ENCODE measurements at places on chromosomes 6 and 20.

DNA sequence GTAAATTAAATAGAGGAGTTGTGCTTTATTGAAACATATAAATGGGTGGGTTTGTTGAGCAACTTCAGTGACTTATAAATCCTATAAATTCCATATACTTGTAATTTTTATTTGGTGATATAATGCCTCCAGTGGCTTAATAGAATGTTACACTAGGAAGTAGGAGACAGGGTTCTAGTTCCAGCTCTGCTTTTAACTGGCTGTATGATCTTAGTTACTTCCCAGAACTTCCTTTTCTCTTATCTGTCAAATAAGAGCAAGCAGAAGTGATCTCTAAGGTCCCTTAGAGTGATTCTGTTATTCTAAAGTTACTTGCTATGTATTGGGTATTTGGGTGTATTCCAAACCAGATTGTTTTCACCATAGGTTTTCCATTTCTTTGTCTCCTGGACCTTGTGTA is 10.2 kb downstream of the ZSCAN23 start:
- no peak for DNase-seq

GRCh38 chr6:24072038-24072746 is 53.8 kb upstream of the NRSN1 start:
- DNase-seq: no peak

DNA sequence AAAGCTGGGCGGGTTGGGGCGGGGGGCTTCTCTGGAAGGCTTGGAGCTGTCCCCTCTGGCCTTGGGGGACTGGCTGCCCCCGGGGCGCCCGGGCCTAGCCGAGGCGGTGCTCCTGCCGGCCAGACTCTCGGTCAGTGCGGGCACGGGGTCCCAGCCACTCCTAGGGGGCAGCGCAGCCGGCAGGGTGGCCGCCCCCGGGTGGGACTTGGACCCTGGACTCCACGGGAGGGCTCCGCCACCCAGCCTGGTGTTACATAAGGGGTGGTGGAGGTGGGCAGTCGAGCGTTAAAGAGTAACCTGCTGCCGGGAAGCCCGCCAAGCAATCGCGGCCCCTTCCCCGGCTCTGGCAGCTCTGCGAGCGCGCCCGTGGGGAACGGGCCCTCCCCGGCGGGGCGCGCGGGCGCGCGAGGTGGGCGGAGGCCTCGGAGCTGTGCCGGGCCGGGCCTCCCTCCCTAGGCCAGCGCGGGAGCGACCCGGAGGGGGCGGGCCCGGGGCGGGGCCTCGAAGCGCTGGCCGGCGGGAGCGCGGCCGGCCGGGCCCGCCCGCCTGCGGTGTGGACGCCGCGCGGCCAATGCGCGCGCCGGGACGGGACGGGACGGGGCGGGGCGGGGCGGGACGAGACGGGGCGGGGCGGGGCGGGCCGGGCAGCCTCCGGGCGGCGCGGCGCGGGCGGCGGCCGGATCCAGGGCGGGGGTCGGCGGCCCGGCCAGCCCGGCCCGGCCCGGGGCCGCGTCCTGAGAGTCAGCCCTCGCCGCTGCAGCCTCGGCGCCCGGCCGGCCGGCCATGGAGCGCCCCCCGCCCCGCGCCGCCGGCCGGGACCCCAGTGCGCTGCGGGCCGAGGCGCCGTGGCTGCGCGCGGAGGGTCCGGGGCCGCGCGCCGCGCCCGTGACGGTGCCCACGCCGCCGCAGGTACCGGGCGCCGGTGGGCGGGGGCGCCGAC is at the start of gene SLC2A4RG:
SLC2A4RG (plus strand) TSS at position 647 of the 940 bp plus-strand sequence; CDS start at position 784, 137 bp downstream.
- peak; percentile 72 for DNase-seq

GRCh38 chr20:24450624-24451376 is 18.6 kb upstream of the SYNDIG1 start:
- DNase-seq: no peak
